Esophagus mucosa (tissue), 1 donor: ENCODE measurements at places on chromosomes 5 and 9. TPM values are rescaled to one million over a fixed set of nuclear protein-coding genes. Genes with fewer than 3 reads are reported as not detected.

Gene PNPLA7
- 1.0 TPM for total RNA-seq

DNA sequence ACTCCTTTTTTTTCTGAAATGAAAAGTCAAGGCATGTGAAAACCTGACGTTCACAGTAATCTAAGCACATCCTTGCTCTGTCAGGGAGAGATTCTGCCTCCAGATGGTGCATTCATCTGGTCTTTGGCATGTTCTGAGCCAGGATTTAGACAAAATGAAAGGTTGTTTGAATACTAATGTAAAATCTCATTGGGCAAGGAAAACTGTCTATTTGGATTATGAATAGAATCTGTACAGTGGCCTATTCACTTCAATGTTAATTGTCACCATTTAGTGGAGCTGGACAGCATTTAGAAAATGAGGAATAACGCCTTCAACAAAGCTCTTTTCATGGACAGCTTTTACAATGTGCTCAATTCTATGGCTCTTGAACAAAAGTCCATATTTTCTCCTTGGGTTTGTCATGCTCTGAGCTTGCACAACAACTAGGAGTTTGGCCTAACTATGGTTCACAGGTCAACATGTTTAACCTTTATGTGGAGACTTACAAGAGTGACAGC is 28.9 kb downstream of the ARHGEF28 start:
- no peak for ATAC-seq

Gene TSLP
- 3.8 TPM for total RNA-seq

Gene MSANTD3
- 10.3 TPM for total RNA-seq

- ATAC-seq = no peak
Observed at GRCh38 chr9:132171702-132172101, 9.8 kb downstream of the NTNG2 start.

DNA sequence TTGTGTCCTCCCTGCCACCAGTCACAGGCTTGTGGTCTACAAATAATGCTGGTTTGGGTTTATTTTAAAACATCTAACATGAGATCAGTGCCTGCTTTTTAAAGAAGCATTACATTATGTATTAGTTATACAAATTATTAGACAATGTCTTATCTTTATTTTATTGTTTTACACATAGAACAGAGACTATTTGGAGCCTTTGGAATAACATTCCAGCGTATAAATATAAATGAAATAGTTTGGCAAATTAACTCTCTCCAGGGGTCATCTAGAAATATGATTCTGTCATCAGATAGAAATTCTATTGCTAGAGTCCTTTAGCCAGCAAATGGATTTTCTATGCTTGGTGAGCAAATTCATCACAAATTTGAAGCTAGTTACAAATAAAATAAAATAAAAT is 22.4 kb downstream of the MAP1B start:
- ATAC-seq = no peak
